Stimulated activated CD8-positive, alpha-beta memory T cell treated with anti-CD3 and anti-CD28 coated beads, Interleukin-15, amount 100 ng/mL, for 1 hour (primary cell): ENCODE measurements at places on chromosomes 2 and 18.
A peak's percentile ranks its signal among the peaks of the same experiment; 100 is the strongest.

GRCh38 chr2:163077241-163077640 is 238.7 kb upstream of the KCNH7 start:
- DNase-seq = no peak

DNA sequence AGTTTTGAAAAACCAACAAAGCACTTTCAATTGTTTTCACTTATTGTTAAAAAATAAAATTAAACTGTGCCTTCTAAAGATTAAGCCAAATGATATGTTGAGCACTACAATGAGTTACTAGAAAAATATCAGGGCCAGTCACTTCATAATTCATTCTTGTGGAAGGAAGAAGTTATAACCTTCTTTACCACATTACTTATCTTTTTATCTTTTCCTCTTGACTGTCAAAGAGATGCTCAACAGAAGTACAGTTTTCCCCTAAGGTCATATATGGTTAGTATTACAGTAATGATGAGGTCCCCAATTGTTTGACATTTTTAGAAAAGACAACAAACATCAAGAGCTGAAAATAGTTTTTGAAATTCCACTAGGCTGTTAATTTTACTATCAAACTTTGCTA is 9.4 kb downstream of the PELI1 start:
- DNase-seq = no peak

DNA sequence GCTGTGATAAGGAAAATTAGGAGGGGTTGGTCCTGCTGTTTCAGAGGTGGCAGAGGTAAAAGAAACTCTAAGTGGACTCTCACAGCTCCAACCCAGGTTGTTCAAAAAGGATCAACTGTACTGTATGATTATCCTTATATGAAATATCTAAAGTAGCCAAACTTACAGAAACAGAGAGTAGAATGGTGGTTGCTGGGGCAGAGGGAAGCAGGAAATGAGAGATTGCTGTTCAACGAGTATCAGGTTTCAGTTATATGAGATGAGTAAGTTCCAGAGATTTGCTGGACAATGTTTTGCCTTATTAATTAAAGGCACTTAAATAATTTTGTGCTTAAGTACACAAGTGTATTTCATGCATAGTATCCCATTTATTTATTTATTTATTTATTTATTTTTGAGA is 972.0 kb upstream of the LRRTM1 start:
- no peak for DNase-seq

DNA sequence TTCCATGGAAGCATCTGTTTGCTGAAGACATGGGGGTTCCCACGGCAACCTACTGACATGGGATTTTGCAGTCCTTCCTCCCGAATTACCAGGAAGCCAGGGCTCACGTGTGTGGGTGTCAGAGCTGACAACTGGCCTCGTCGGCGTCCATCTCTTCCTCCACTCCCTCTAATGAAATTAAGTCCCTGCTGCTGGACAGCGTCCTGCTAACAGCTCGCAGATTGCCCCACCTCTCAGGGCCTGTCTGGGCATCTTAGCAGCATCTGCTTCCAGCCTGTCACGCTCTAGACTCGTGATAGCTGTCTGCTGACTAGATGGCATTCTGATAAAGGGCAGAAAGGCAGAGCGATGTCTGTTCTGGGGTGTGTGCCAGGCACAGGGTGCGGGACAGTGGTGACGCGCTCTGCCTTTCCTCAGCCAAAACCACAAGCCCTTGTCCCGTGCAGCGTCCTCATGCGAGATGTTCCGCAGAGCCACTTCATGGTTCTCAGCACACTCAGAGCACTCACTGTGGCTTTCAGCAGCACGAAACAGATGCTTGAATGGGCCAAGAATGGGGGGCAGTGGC is 161.1 kb downstream of the ARL4C start:
- peak; percentile 10 for DNase-seq

GRCh38 chr2:9336241-9336575 is 87.1 kb downstream of the ITGB1BP1 start:
- no peak for DNase-seq

- DNase-seq = no peak
Measured at GRCh38 chr2:21486445-21486844, 362.7 kb downstream of the TDRD15 start.

DNA sequence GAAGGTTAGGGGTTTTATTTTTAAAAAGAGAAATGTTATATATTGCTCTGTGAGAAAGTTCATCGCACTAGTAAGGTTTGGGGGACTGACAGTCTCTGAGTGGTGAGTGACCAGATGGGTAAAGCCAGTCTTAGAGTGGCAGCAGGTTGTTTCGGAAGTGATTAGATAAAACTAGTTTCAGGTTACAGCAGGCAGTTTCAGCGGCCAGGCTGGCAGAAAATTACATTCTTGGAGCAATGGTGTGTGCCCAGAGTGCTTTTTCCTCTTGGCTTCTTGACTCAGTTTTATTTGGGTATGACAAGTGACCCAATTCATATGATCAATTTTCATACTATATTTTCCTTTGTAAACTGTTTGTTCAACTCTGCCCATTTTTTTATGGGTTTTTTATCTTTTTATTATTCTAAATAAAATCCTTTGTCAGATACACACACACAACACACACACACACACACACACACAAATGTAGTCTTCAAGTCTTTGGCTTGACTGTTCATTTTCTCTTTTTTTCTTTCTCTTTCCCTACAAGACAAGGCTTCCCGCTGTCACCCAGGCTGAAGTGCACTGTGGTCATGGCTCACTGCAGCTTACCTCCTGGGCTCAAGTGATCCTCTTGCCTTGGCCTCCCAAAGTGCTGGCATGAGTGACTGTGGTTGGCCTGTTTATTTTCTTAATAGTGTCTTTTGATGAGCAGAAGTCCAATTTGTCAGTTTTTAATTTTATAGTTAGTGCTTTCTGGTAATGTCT is 30.9 kb downstream of the RALBP1 start:
- DNase-seq = no peak

DNA sequence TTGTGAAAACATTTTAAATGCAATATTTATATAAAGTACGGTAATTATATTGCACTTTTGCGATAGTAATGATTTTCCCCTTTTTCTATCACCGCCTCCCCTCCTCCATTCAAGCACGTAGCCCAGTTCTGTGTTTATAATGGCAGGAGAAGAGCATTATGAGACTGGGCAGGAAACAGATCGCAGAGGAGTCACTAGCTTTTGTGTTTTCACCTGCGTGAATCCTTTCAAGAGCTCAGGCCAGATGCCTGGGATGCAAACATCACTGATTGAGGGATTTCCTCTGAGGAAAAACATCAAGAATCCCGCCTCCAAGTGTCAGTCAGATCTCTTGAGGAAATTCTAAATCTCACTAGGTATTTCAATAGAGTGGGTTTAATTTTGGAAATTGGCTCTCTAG is 178.4 kb upstream of the FN1 start:
- no peak for DNase-seq
